AG08396 (cell line): ENCODE measurements at places on chromosomes 16 and 17.

DNA sequence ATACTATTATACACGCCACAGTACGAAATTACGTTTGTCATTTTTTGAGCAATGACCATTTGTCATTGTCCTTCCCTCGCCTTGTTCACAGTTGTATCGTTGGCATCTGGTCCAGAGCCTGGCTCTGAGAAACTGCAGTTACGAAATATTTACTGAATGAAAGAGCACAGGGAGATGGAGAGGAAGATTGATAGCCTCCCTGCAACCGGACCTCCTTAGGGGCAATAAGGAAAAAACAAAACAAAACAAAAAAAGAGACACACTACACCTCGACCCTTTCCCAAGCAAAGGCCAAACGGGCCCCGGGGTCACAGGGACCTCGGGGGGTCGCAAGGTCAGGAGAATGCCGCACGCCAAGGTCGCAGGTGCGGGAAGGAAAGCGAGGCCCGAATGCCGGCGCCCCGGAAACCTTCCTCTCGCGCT, 857 bp downstream of the GOT2 start:
- DNase-seq = no peak

GRCh38 chr16:28935346-28935745, 3.6 kb downstream of the CD19 start:
- DNase-seq = no peak

DNA sequence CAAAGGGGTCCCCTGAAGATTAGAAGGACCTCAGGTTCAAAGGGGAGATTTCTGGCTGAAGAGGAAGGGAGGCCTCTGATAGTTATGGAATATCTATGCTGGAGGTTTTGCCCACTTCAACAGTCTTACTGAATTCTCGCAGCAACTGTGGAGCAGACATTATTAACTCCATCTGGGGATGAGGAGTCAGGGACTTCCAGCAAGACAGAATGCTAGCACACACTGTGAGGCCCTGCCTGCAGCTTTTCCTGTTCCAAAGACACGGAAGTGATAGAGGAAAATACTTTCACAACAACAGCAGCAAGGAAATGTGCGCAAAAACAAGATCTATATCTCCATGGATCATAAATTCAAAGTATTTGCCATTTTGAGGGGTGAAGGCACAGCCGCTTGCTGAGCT, 72.8 kb downstream of the RPH3AL start:
- no peak for DNase-seq

DNA sequence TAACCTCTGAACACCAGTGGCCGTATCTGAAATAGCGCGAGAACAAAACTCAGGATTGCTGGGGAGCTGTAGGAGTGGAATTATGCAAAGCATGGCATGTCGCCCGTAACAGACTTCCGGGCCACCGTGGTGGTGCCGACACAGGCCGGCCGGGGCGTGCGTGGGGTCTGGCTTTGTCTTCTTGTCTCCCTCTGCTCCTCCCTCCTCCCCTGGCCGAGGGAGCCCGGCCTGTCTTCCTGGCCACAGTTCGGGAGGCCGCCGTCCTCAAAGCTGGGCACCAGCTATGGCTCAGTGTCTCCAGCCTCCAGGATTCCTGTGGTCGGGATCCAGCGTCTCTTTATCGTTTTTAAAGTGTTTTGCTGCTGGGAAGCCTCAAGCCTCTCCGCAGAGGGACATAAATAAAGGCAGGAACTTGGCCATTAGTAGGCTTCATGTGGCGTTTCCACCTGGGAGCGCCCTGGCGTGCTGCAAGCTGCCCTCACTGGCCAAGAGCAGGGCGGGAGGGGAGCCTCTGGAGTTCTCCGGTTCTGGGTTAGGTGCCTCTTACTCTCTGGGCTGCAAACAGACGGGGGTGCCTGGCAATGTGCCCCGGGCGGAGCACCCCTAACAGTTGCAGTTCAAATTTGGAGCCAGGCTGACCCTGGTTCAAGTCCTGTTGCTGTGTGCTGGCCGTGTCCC, 22.0 kb upstream of the NPTX1 start:
- peak; percentile 77 for DNase-seq
